ENCODE measurements at places on chromosomes 3 and 15. TPM values are rescaled to one million over a fixed set of nuclear protein-coding genes. Genes with fewer than 3 reads are reported as not detected.

MDFIC2 gene
- total RNA-seq: not detected

SEMA6D gene
- 43.3 TPM for total RNA-seq

WDR72 gene
- 0.19 TPM for total RNA-seq

GCSAM gene
- total RNA-seq: 0.41 TPM

TICRR gene
- 4.4 TPM for total RNA-seq

FOXB1 gene
- not detected for total RNA-seq

SERPINI2 gene
- total RNA-seq: not detected

CCDC39 gene
- 0.09 TPM for total RNA-seq

CCDC13 gene
- 2.2 TPM for total RNA-seq

DNA sequence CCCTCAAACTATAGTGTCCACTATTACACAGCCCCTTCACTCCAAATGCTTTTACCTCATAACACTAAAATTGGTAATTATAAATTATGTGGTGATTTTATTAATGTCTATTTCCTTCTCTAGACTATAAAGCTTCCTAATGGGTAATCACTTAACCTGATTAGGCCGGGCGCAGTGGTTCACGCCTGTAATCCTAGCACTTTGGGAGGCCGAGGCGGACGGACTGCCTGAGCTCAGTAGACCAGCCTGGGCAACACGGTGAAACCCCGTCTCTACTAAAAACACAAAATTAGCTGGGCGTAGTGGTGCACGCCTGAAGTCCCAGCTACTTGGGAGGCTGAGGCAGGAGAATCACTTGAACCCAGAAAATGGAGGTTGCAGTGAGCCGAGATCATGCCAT, 71.3 kb upstream of the PYGO1 start:
- no peak for DNase-seq

DNA sequence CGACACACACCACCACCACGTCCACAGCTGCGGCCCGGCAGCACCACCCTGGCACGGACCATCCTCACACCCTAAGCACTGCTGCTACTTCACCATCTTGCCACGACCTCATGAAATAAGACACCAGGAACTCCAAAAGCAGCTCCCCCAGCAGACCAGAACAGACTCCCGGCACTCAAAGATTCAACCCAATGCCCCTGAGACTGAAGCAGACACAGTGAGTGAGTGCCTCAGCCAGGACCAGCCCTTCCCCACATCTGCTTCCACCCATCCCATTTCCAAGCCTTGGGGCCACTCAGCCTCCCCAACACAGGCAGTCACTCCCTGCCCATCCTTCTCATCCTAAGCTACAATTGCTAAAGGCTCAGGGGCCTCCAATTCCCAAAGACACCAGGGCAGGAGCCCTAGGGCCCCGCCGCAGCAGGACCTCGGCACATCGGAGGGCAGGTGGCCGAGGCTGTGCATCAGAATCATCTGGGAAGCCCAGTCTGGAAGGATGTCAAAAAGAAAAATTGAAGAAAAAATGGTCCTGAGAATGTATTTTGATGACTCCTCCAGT, 18.4 kb upstream of the OCA2 start:
- no peak for DNase-seq

DNA sequence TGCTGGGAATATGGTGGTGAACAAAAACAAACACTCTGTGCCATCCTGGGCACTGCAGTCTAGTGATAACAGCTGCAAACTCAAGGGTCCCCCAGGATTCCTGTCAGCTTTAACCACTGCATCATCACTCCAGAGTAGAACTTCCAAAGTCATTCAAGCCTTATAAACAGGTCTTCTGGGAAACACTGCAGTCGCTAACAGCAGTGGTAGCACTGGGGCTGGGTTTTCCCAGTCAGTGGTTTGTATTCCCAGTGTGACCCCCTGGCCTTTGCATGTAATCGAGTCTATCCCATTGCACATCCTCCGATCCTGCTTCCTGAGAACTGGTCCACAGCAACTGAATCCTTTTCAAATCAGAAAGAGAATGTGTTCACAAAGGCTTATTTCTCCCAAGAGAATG, 623.5 kb downstream of the EDEM1 start:
- DNase-seq: no peak

- DNase-seq: no peak
These were observed 264.6 kb upstream of the TGFBR2 start for GRCh38 chr3:30341851-30342250.

GRCh38 chr3:193852901-193853300, 259.9 kb downstream of the OPA1 start:
- DNase-seq: no peak

DNA sequence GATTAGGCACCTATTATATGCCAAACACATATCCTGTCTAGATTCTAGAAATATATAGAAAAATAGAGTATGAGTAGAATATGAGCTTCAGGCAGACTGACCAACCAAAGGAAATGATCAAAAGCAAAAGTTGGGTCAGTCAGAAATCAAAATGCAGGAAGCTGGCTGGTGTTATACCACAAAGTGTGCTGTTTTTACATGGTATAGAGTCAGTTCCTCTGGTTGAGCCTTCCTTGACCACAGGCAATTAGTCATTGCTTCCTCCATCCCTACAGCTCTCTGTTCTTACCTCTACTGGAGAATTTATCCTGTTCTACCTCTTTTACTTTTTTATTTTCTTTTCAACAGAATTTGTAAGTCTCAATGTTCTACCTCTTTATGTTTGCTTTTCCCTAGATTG, 149.8 kb downstream of the TMCO5A start:
- DNase-seq: no peak

DNA sequence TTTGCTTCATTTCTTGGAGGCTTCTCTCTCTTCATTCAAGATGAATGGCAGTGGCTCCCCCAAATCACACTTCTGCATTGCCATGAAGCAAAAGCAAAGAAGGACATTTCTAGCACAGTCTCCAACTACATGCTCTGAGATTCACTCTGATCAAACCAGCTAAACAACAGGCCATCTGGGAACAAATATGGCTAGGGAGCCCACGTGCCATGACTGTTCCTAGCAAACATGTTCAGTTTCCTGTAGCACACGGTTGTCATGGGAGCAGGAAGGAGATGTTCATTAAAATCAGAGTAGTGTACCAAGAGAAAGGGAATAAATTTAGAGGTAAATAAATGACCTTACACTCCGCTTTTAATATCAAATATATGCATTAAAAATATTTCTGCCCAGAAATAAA, 327.3 kb downstream of the GBE1 start:
- no peak for DNase-seq

- DNase-seq: no peak
These were observed 27.5 kb downstream of the MELTF start for GRCh38 chr3:197001972-197002700.

DNA sequence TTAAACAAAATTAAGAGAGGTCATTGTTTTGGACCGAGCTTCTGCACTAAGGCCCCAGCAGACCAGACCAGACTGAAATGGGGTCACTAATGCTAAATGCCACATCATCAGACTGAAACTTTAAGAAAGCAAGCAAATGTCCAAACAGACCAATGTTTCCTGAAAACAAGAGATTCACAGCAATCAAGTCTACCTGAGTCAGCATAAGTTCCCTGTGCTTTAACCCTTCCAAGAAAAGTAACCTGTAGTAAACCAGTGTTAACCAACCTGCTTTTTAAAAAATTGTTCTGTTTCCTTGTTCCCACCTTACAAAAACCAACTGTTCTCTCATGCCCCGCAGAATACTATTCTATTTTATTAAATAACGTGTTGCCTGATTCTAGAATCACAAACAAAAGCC, 241.1 kb upstream of the GADL1 start:
- DNase-seq: no peak

GRCh38 chr3:155031186-155031585, 48.9 kb upstream of the MME start:
- no peak for DNase-seq

- no peak for DNase-seq
These were observed 51.7 kb downstream of the CNTN3 start for GRCh38 chr3:74562558-74563269.

DNA sequence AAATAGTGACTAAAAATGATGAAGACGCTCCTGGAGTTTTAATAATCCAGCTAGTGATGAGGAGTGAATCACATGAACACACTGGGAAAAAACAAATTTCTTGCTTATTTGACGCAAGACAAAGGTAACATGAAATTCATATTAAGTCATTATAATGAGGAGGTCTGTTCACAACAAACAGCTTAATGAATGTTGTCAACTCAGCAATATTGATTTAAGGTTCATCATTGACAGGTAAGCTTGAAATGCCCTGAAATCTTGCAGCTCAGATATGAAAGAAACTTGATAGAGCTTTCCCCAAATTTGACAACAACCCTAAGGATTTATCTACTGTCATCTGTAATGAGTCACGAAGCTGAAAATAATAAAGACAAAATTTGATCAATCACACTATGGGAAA, 108.1 kb upstream of the SELENOK start:
- no peak for DNase-seq

GRCh38 chr15:40427188-40427587, 13.6 kb upstream of the BAHD1 start:
- DNase-seq: no peak

- peak; percentile 66 for DNase-seq
These were observed at the start of gene SH3GL3 for GRCh38 chr15:83446904-83447709. TSS of gene SH3GL3 (plus strand) at chr15:83447341. CDS start at chr15:83447534, 193 bp downstream.

DNA sequence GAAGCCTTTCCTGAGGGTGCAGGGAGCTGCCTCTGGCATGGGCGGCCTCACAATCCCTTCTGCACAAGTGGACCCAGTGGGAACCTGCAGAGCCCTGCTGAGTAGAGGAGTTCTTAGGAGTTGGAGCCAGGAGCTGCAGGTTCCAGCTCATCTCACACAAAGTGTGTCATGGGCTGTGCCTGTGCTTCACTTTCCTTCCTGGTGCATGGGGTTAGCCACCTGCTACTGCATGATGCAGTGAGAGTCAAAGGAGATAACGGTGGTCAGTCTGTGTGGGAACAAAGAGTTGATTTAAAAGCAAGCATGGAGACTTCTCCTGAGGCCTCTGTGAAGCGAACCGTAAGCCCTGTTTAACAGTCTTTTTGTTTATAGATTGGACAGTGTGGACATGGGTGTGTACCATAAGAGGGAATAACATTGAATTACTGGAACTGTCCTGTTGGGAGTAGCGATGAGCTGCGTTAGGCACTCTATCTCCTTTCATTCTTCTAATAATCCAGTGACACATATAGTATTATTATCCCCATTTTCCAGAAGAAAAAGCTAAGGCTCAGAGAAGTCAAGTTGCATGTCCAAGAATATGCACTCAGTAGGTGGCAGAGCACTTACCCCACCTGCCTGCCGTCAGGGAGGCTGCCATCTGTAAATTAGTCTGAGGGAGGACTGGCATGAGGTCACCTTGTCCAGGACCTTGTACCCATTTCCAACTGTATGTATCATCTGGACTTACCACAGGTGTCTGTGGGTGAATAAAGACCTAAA, 68.7 kb upstream of the PRR23C start:
- no peak for DNase-seq

GRCh38 chr15:83061680-83062079, 5.4 kb downstream of the BTBD1 start:
- no peak for DNase-seq

DNA sequence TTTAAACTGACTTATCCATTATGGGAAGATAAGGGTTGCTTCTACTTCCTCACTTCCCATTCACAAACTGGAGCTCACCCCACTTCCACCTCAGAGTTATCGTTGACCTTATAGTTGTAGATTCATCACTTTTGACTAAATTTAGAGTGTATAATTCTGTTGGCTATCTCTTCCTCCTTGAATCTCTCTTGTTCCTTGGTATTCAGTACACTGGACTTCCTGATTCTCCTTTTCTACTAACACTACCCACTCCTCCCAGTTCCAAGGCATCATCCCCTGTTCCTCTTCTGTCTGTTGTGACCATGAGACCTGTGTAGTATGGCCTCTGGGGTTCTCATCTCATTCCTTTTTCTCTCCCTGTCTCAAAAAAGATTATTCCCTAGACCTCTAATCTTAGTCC, 5.9 kb upstream of the GPR87 start:
- DNase-seq: no peak

GRCh38 chr15:38638811-38639210, 74.2 kb upstream of the RASGRP1 start:
- no peak for DNase-seq

DNA sequence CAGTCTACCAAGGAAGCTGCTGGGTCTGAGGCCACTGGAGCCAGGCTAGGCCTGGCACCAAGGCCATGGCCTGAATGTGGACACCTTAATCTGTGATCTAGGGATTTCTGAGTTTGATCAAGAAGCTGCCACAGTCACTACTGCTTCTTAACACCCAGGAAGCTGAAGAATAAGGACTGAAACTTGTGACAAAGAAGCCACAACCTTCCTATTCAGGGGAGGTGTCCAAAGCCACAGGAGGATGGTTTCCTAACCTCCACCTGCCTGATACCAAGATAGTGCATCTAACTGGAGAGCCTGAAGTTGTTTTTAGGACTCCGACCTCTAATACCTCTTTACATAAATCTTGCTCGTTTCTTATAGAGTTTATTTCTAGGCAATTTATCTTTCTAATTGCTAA, 5.5 kb upstream of the ANO10 start:
- DNase-seq: no peak

GRCh38 chr3:101042996-101043686, 49.9 kb upstream of the ABI3BP start:
- no peak for DNase-seq

Data from mucosa of descending colon (tissue), 3 donors.